ENCODE measurements at places on chromosomes 7 and 10.
A peak's percentile ranks its signal among the peaks of the same experiment; 100 is the strongest.

GRCh38 chr7:120874016-120874415 lies 16.1 kb upstream of the TSPAN12 start:
- DNase-seq = no peak

- no peak for DNase-seq
Measured at GRCh38 chr7:75916259-75916658, 1.3 kb downstream of the POR start.

- DNase-seq = no peak
Measured at GRCh38 chr10:63431962-63432797, 33.6 kb downstream of the JMJD1C start.

DNA sequence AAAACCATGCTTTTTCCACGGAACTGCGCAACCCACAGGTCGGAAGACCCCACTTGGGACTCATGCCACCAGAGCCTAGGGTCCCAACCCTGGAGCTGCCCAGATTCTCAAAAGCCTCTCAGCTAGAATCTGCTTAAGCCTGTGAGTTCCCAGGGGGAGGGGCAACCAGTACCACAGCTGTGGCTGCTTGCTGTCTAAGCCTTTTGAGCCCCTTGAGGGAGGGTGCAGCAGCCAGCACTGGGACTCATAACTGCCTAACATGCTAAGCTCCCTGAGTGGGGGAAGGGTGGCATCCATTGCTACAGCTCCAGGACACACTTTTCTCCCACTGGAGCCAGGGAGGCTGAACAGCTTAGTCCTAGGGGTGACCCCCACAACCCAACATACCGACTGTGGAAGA lies 485.6 kb upstream of the GRM3 start:
- no peak for DNase-seq

GRCh38 chr7:155738652-155739537 lies 73.4 kb downstream of the SHH start:
- no peak for DNase-seq

- no peak for DNase-seq
Measured at GRCh38 chr7:50649259-50649885, 84.2 kb upstream of the DDC start.

- DNase-seq = no peak
Measured at GRCh38 chr10:50369931-50370330, 118.6 kb upstream of the ASAH2 start.

GRCh38 chr10:44006771-44007170 lies 358.1 kb upstream of the ZNF32 start:
- DNase-seq = no peak

DNA sequence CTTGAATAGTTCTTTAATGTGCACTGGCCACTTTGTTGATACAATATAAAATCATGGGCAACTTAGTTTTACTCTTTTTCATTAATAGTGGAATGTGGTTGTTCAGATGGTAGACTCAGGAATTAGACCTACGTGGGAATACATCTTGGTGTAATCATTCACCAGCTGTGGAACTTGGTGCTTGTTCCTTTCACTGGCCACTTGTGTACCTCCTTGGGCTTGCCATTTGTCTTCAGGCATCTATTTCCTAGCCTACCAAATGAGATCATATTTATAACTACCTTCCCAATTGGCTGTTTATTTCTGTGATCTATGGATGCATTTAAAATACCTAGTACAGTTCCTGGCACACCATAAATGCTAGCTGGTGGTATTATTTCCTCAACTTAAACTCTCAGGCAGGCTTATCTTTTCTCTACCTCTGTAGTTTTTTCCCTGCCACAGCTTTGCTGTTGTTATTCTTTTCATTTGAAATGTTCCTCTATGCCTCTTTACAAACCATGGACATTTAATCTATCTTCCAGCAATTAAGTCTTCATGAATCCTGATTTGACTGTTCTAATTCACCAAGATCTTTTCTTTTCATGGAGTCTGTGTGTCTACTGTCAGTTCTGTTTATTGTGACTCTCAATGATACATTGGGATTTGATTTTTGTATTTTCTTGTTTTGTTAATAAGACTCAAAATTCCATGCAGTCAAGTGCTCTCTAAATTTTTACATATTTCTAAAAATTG lies 113.0 kb downstream of the ADAM22 start:
- DNase-seq = no peak

GRCh38 chr7:103307503-103308231 lies 10.4 kb downstream of the PMPCB start:
- no peak for DNase-seq

DNA sequence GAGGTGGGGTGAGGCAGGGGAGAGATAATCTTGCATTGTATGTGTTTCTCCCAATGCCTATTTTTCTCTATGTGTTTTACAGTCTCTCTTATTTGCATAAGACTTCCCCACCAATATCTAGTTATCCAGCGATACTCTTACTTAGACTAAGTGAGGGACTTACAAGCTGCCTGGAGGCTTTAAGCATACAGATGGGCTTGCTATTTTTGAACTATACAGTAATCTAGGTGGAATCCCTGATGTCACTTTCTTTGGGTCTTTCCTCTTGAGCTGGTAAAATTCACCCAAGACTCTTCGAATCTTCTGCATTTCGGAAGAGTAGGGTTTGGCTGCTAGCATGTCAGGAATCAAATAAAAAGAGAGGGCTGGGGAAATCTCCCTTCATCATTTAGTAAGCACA lies 76.6 kb downstream of the NDUFB2 start:
- no peak for DNase-seq

- DNase-seq = peak; percentile 58
Measured at GRCh38 chr7:120052884-120053382, 220.0 kb upstream of the KCND2 start.

- DNase-seq = no peak
Measured at GRCh38 chr7:124532166-124532565, 233.4 kb downstream of the GPR37 start.

DNA sequence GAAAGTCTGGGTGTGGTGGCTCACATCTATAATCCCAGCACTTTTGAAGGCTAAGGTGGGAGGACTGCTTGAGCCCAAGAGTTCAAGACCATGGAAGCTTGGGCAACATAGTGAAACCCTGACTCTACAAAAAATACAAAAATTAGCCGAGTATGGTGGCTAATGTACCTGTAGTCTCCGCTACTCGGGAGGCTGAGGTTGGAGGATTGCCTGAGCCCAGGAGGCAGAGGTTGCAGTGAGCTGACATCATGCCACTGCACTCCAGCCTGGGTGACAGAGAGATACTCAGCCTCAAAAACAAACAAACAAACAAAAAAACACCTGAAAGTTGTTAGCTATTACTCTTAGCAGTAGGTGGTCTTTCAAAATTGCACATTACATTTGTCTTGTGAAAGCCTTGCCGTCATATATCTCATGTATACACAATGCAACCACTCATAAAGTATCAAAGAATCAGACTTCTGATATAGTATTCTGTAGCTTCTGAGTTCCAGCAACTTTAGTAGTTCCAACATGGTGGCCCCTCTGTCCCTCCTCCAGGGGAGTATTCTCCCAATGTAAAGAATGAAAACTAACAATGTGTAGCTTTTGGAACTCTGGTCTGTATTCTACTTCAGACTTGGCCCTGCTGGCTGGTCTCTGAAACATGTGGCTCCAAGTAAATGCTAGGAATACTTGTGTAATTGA lies 101.5 kb downstream of the ZNF92 start:
- DNase-seq = no peak

DNA sequence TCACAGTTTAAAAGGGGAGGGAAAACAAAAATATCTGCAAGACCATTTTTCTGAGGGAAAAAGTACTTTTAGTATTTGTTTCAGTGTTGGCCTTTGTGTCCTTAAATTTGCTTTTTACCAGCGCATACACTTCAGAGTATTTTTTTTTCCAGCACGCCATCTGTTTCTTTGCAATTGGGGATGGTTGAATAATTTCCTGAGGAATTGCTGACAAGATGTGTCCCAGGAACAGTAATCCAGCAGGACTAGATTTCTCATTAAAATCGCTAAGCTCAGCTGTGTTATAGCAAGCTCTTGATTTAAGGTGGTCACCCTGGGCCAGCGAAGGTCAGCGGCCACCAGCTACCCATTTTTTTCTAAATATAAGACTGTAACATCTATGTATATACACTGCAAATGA lies 156.9 kb upstream of the RHOBTB1 start:
- DNase-seq = no peak

DNA sequence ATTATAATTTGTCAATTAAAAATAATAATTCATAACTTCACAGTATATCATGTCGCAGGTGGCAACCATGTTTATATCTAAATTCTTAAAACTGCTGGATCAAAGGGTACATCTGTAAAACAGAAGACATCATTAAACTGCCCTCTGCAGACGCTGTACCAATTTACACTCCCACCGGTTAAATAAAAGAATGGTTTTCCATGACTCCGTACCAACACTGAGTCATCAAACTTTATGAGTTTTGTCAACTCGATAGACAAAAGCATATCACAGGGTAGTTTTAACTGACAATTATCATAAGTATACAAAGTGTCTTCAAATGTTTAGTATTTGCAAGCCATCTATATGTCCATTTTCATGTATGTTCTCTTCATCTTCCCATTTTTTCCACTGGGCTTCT lies 5.7 kb upstream of the GSTK1 start:
- DNase-seq = no peak

DNA sequence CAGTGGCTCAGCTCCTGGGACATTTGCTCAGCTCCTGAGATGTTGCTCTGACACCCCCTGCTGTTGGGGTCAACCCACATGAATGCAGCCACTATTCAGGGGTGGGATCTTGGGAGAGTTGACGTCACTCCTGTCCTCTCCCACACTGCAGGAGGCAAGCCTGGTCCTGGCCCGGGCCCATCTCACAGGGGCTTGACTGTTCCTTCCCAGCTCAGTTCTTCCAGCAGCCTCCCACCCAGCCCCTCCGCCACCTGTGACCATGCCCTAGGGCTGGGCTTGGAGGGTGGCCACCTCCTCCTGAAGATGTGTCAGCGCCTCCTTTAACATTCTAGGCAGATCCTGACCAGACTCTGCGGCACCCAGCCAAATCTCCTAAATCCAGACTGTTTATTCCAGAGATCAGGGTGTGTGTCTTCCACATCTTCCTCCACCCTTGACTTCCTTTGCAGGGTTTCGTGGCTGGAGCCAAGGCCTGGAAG lies 19.1 kb upstream of the OPALIN start:
- no peak for DNase-seq

GRCh38 chr7:37117292-37117691 lies 331.4 kb downstream of the ELMO1 start:
- no peak for DNase-seq

- DNase-seq = no peak
Measured at GRCh38 chr7:128422037-128422436, 12.3 kb upstream of the IMPDH1 start.

GRCh38 chr10:650886-651615 lies 38.4 kb downstream of the DIP2C start:
- no peak for DNase-seq

DNA sequence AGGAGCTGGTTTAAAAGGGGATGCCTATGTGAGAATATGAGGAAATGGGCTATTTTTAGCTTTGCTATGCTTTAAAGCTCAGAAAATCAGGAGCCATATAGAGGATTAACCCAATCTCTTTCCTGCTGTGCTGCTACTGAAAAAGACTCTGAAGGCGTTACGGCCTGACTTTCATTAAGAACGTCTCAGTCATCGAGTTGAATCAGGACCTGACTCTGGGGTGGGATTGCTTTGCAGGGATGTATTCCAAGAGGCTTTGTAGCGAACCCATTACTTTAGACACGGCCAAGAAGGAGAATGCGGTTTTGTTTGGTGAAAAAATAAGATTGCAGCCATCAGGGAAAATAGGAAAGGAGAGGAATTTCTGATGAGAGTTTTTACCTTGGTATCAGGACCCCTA lies 426.9 kb downstream of the CCSER2 start:
- DNase-seq = no peak

DNA sequence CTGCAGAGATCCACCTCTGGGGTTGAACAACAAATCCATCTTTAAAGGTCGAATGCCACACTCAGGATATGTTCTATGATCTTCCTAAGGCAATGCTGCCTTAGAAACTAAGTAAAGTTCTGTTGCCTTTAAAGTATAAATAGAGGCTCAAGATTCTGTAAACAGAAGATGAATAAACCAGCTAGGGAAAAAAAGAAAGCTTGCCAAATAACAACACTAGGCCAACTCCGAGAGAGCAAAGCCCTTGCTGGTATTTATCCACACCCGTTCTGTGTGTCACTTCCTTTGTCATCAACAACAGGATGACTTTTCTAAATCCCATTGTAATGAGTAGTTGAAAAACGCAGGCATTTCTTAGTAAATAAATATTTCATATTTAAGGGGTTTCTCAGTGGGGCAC lies 330.0 kb upstream of the GLI3 start:
- no peak for DNase-seq

DNA sequence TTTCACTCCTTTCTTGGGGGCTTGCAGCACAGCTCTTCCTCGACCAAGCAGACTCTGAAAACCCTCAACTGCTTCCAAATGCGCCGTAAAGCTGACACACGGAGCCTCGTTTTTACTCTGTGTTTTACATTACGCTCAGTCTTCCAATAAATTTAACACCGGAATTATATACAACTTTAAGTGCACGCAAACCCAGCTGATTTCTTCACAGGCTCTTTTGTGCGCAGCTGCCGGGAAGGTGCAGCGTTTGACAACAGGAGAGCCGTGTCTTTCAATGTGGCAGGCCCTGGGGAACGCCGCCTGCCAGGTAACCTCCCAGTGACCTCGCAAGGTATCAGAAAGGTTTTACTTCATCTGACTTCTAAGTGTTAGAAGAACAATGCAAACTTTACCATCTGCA lies 35.0 kb downstream of the GFRA1 start:
- no peak for DNase-seq

- DNase-seq = no peak
Measured at GRCh38 chr10:60975716-60976115, 31.7 kb upstream of the RHOBTB1 start.

DNA sequence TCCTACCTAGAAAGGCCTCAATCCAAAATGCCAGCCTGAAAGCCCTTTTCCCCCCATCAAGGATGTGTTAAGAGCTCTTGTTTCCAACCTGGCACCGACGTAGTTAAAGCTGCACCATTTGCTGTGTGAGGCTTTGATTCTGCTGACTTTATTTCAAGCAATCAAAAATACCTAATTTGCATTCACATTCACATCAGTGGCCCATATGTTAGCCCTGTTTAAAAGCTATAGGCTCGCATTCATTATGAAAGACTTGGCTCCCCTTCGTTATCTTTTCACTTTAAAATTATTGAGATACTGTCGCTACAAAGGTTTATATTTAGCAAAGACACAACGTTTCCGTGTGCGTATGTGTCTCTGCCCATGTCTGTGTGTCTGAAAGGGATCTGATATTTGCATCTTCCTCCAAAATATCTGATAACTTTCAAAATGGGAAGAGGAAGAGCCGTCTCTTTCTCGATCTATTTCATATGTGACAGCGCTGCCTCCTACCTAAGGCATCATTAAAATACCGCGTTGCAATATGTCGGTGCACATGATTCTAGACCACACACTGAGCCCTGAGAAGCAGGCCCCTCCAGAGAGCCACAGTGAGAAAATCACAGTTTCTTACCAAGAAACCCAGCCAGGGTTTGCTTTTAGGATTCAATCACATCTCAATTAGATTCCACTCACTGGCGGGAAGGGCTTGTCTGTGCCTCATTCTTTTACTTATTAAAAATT lies 57.1 kb upstream of the ITPRID1 start:
- no peak for DNase-seq

GRCh38 chr7:142910481-142910880 lies 23.1 kb downstream of the TRPV5 start:
- no peak for DNase-seq

GRCh38 chr10:7417807-7418206 lies 7.0 kb upstream of the SFMBT2 start:
- no peak for DNase-seq

- no peak for DNase-seq
Measured at GRCh38 chr7:140679186-140679585, 6.4 kb downstream of the ADCK2 start.
